ENCODE measurements at places on chromosomes 6 and 20. TPM values are rescaled to one million over a fixed set of nuclear protein-coding genes. Genes with fewer than 3 reads are reported as not detected.

TFAP2A gene
- 83.9 TPM for total RNA-seq

DDR1 gene
- total RNA-seq, result 95.2 TPM

MOXD1 gene
- total RNA-seq, result 0.21 TPM

BCL2L1 gene
- 150 TPM for total RNA-seq

HLA-DRB1 gene
- total RNA-seq, result 1.1 TPM

LRRC73 gene
- total RNA-seq, result 2.9 TPM

ELOVL2 gene
- total RNA-seq, result 27.8 TPM

CRNKL1 gene
- total RNA-seq, result 16.4 TPM

AGER gene
- 3.7 TPM for total RNA-seq

IL17F gene
- total RNA-seq, result not detected

NINL gene
- total RNA-seq, result 25.0 TPM

DNMT3B gene
- total RNA-seq, result 3.5 TPM

MCHR2 gene
- not detected for total RNA-seq

DSN1 gene
- total RNA-seq, result 27.2 TPM

RAB44 gene
- total RNA-seq, result not detected

TMC2 gene
- not detected for total RNA-seq

CNBD2 gene
- total RNA-seq, result 3.7 TPM

CNR1 gene
- 0.13 TPM for total RNA-seq

RSPH9 gene
- total RNA-seq, result 0.28 TPM

LPA gene
- total RNA-seq, result 0.21 TPM

DYNLT2 gene
- 2.1 TPM for total RNA-seq

ERVFRD-1 gene
- not detected for total RNA-seq

SLC52A3 gene
- 6.4 TPM for total RNA-seq

PCK1 gene
- total RNA-seq, result 0.21 TPM

PBOV1 gene
- not detected for total RNA-seq

TPD52L1 gene
- total RNA-seq, result 2.9 TPM

NKX2-2 gene
- total RNA-seq, result not detected

DEFB118 gene
- not detected for total RNA-seq

OPRL1 gene
- total RNA-seq, result 3.9 TPM

ATXN1 gene
- total RNA-seq, result 67.1 TPM

MRAP2 gene
- 2.5 TPM for total RNA-seq

CLPSL2 gene
- total RNA-seq, result 0.57 TPM

SLC24A3 gene
- not detected for total RNA-seq

CRISP3 gene
- total RNA-seq, result not detected

TRIM10 gene
- not detected for total RNA-seq

MEI4 gene
- 0.05 TPM for total RNA-seq

SRSF12 gene
- 0.28 TPM for total RNA-seq

SSTR4 gene
- not detected for total RNA-seq

HLA-DPA1 gene
- 0.69 TPM for total RNA-seq

GSTA4 gene
- total RNA-seq, result 3.9 TPM

FRK gene
- total RNA-seq, result 2.5 TPM

SGK2 gene
- total RNA-seq, result 0.90 TPM

COQ3 gene
- 9.5 TPM for total RNA-seq

RNF144B gene
- total RNA-seq, result 5.6 TPM

METTL24 gene
- not detected for total RNA-seq

MDFI gene
- total RNA-seq, result 0.54 TPM

NT5E gene
- total RNA-seq, result 58.4 TPM

TREM1 gene
- total RNA-seq, result not detected

FAM83D gene
- 30.9 TPM for total RNA-seq

E2F1 gene
- total RNA-seq, result 64.2 TPM

SIRPD gene
- total RNA-seq, result not detected

KCNB1 gene
- 11.1 TPM for total RNA-seq

PAX1 gene
- not detected for total RNA-seq

VIP gene
- total RNA-seq, result not detected

NHSL1 gene
- 20.6 TPM for total RNA-seq

PGK2 gene
- total RNA-seq, result not detected

CFAP61 gene
- 0.28 TPM for total RNA-seq

TMEM217 gene
- 4.0 TPM for total RNA-seq

Data from Panc1 (cell line).